Upper lobe of right lung (tissue), 1 donor: ENCODE measurements at places on chromosomes 13 and 19. TPM values are rescaled to one million over a fixed set of nuclear protein-coding genes. Genes with fewer than 3 reads are reported as not detected.

R3HDM4 gene
- total RNA-seq: 50.7 TPM

TMPRSS9 gene
- not detected for total RNA-seq

ATP4B gene
- total RNA-seq: not detected

SPIB gene
- 0.52 TPM for total RNA-seq

ANGPTL8 gene
- not detected for total RNA-seq

FFAR2 gene
- 2.6 TPM for total RNA-seq

FOSB gene
- 3.6 TPM for total RNA-seq

DNA sequence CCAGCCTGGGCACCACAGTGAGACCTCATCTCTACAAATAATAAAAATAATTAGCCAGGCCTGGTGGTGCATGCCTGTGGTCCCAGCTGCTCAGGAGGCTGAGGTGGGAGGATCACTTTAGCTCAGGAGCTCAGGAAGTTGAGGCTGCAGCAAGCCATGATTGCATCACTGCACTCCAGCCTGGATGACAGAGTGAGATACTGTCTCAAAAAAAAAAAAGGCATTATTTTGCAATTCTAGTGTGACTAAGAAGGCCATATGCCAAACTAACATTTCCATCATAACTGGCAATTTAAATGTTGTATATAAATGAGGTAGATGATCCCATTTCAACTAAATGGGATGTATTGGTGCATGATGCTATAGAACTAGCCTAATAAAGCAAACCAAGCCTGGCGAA is 632.8 kb upstream of the KLF12 start:
- H3K27ac ChIP-seq: no peak overlapping the region
- no peaks in the 10 kb centered on the region for H3K27me3 ChIP-seq
- H3K36me3 ChIP-seq: no peaks in the 10 kb centered on the region
- no peaks in the 10 kb centered on the region for H3K4me1 ChIP-seq
- DNase-seq: no peak

DNA sequence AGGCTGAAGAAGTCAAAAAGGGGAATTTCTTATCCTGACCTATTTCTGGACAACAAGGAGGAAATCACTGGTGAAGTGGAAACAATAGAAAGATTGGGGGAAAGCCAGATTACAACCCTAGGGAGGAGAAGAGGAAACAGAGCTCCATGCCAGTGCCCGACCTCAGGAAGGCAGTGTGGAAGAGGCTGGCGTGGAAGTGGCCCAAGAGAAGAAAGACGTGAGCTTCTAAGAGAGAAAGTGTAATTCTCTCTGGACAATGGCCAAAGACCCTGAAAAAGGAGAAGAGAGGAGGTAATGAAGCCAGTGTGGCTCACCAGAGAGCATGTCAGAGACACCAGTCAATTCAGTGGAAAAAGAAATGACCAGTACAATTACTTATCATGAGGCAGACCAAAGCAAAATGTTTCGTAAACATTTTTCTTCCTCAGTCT is 52.6 kb upstream of the URAD start:
- H3K27me3 ChIP-seq: peaks cover 13% of the 10 kb centered on the region
- H3K4me3 ChIP-seq: no peak overlapping the region
- H3K36me3 ChIP-seq: no peaks in the 10 kb centered on the region
- DNase-seq: no peak

DNA sequence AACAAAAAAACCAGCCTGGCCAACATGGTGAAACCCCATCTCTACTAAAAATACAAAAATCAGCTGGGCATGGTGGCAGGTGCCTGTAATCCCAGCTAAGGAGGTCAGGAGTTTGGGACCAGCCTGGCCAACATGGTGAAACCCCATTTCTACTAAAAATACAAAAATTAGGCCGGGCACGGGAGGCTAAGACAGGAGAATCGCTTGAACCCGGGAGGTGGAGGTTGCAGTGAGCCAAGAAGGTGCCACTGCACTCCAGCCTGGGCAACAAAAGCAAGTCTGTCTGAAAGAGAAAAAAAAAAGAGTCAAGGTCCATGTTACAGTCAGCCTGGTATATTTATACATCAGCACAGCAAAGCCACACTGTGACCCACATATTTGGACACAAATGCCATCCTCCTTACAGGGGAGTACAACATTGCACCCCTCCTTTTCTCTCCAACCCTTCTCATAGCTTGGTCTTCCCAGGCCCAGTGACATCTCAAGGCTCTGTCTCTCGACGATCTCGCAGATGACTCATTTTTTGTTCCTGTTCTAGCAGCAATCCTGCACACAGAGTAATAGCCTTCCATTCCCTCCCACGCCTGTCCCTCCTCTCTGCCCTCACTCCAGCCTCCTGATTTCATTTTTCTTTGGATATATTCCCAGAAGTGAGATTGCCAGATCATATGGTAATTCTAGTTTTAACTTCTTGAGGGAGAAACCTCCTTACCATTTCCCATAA is 21.0 kb upstream of the DPP9 start:
- H3K27ac ChIP-seq: no peak overlapping the region
- H3K4me3 ChIP-seq: no peak overlapping the region
- DNase-seq: no peak
- no peaks in the 10 kb centered on the region for H3K36me3 ChIP-seq
- H3K27me3 ChIP-seq: no peaks in the 10 kb centered on the region

GRCh38 chr13:60114499-60115028 is 49.2 kb downstream of the DIAPH3 start:
- H3K4me3 ChIP-seq: no peak overlapping the region
- DNase-seq: no peak
- H3K27ac ChIP-seq: no peak overlapping the region
- no peaks in the 10 kb centered on the region for H3K4me1 ChIP-seq
- no peaks in the 10 kb centered on the region for H3K27me3 ChIP-seq

GRCh38 chr19:29662604-29663404 is 2.5 kb upstream of the PLEKHF1 start:
- H3K4me1 ChIP-seq: peaks cover 33% of the 10 kb centered on the region
- peak; percentile 65 for DNase-seq
- no peaks in the 10 kb centered on the region for H3K27me3 ChIP-seq
- H3K36me3 ChIP-seq: no peaks in the 10 kb centered on the region
- peak overlapping the region; percentile 72 for H3K27ac ChIP-seq

DNA sequence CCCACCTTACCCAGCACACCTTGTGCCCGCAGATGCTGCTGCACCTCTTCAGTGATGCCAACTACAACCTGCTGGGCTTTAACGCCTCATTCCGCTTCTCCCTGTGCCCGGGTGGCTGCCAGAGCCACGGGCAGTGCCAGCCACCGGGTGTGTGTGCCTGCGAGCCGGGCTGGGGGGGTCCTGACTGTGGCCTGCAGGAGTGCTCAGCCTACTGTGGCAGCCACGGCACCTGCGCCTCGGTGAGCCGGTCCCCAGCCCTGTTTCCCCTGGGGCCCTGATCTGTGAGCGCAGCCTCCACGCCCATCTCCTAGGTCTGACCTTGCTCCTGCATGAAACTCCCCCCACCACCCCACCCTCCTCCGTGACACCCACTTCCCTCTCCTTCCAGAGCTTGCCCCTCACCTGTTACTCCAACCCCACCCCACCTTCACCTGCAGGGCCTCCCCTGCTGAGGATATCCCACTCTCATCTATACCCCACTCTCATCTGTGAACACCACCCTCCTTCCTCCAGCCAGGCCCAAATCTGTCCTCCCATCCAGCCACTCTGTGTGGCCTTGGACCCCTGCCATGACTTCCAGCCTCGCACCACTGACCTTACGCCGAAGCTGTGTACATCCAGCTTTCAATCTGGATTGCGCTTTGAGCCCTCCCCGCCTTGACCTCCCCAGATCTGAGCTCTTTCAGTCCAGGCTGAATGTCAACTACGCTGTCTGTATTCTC is 8.7 kb downstream of the MEGF8 start:
- H3K4me1 ChIP-seq: no peaks in the 10 kb centered on the region
- H3K27ac ChIP-seq: no peak overlapping the region
- H3K36me3 ChIP-seq: peaks cover 11% of the 10 kb centered on the region
- DNase-seq: no peak
- H3K4me3 ChIP-seq: no peak overlapping the region

DNA sequence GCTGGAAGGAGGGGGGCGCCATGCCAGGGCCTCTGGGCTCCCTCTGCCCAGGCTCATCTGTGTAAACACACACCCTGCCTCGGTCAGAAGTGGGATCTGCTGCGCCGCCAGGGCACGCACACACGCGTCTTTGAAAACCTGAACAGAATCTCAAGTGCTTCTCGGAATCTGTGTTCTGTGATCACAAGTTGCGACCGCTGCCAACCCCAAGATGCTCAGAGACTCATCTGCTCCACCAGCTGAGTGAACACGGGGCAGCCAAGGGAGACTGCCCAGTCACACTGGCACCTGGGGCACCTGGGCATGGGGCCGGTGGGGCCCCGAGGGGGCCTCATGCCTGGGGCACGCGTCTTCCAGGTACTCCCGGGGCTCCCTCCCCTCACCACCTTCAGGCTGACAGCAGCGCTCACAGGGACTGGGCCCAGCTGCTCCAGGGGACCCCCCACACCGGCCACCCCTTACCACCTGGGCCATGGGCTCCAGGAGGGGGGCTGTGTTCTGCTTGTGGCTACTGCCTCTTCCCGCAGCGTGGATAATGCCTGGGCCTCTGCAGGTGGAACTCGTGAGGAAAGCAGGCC is 59.0 kb downstream of the KLF2 start:
- peak overlapping the region; percentile 80 for H3K27ac ChIP-seq
- peaks cover 22% of the 10 kb centered on the region for H3K4me1 ChIP-seq
- H3K36me3 ChIP-seq: peaks cover 27% of the 10 kb centered on the region
- no peaks in the 10 kb centered on the region for H3K27me3 ChIP-seq
- DNase-seq: no peak
- no peak overlapping the region for H3K4me3 ChIP-seq

- peaks cover 53% of the 10 kb centered on the region for H3K36me3 ChIP-seq
- no peaks in the 10 kb centered on the region for H3K27me3 ChIP-seq
- no peak overlapping the region for H3K4me3 ChIP-seq
- peak; percentile 57 for DNase-seq
These were observed 44.5 kb downstream of the CAPN12 start for GRCh38 chr19:38699647-38700349.

DNA sequence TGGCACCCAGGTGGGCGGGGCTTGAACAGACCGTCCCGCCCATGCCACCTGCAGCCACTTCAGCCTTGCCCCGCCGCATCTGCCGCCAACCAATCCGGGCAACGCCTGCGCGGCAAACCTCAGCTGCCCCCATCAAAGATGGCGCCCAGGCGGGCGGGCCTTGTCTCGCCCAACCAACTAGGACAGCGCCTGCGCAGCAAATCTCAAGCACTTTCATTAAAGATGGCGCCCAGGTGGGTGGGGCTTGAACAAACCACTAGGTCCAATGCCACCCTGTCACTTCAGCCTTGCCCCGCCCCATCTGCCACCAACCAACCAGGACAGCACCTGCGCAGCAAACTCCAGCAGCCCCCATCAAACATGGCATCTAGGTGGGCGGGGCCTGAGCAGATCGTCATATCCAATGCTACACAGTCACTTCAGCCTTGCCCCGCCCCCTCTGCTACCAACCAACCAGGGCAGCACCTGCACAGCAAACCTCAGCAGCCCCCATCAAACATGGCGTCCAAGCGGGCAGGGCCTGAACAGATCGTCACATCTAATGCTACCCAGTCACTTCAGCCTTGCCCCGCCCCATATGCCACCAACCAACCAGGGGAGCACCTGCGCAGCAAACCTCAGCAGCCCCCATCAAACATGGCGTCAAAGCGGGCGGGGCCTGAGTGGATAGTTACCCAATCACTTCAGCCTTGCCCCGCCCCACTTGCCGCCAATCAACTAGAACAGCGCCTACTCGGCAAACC is 1.4 kb downstream of the PEG3 start:
- no peak overlapping the region for H3K27ac ChIP-seq
- H3K4me3 ChIP-seq: peak overlapping the region; percentile 42
- DNase-seq: peak; percentile 92
- no peaks in the 10 kb centered on the region for H3K27me3 ChIP-seq
- H3K4me1 ChIP-seq: no peaks in the 10 kb centered on the region

DNA sequence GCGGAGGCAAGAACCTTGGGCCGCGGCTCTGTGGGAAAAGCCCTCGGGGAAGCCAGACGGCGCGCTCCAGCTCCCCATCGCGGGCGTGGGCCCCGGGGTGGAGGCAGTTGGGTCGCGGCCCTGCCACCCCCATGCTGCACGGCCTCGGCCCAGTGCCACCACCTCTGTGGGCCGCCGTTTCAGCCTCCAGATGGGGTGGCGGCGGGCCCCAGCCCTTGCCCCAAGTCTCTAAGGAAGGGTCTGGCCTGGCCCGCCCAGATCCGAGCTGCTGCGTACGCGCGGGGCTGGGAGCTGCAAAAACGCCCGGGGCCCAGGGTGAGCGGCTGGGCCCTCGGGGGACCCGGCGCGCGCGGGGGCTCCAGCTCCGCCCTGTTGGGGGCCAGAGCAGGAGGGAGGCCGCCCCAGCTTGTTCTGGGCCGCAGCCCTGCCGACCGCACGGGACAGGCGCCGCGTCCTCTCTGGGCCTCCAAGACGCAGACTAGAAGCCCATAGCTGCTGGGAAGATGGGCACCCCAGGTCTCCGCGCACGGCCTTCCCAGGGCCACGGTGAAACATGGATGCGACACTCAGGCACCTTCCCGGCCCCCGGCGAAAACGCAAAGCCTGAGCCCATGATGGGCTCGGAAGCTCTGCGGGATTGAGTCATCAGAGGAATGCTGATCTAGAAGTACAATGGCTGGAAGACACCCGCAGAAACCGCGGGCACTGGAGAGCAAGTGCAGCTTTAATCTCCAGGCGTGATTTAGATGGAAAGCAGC is 110.1 kb downstream of the KCTD15 start:
- H3K27me3 ChIP-seq: no peaks in the 10 kb centered on the region
- peak overlapping the region; percentile 57 for H3K4me3 ChIP-seq
- DNase-seq: peak; percentile 67
- H3K36me3 ChIP-seq: no peaks in the 10 kb centered on the region
- H3K4me1 ChIP-seq: peaks cover 12% of the 10 kb centered on the region
- peak overlapping the region; percentile 82 for H3K27ac ChIP-seq

DNA sequence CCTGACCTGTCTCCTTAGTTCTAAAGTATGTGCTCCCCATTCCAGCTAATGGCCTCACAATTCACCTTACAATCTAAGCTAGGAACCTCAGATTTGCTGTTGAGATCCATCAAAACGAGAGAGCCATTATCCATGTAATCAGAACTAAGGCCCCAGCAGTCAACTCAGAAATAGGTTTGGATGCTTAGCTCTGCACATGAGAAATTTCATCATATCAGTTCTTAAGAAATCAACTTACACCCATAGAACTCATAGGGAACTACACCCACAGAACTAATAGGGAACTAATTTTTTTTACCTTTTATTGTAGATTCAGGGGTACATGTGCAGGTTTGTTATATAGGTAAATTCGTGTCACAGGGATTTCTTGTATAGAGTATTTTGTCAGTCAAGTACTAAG is 28.7 kb downstream of the CYSLTR2 start:
- no peaks in the 10 kb centered on the region for H3K27me3 ChIP-seq
- H3K27ac ChIP-seq: no peak overlapping the region
- no peaks in the 10 kb centered on the region for H3K4me1 ChIP-seq
- no peak for DNase-seq
